Activated CD4-positive, alpha-beta T cell treated with anti-CD3 and anti-CD28 coated beads, Interleukin-2, amount 50 U/mL, for 4 hours (primary cell): ENCODE measurements at places on chromosomes 12 and 14.

DNA sequence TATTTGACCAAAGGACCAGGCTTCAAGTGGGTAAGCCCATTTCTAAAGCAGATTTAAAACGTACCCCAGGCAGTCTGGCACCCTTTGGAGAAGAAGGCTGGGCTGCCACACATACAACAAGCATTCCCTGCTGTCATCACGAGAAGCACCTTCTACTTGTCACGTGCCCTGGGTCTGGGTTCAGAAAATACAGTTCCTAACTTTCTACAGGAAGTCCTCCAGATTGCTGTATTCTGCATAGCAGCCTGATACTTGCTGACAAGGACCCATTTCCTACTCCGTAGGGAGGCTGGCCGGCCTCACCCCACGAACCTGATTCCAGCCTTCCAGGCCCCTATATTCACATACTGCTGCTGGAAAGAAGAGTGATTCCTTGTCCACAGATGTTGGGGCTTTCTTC lies 7.4 kb downstream of the CLMN start:
- no peak for DNase-seq

DNA sequence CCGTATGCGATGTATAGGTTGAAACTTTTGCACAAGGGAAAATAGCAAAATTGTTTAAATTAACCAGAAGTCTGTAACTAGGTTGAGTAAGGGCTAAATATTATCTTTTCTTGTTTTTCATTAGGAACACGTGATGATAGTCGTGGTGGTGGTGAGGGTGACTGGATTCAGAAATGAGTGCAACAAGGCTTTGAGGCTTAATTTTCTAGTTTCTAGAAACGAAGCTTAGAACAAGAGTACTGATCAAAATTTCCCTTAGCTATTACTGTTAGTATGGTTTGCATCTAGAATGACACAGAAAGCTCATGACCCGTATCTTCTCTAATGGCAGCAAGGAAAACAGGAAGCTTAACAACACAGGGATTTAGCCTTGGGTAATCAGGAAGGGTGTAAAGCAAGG lies 7.0 kb downstream of the SLIRP start:
- no peak for DNase-seq

GRCh38 chr12:104998423-104999346 lies 12.6 kb downstream of the NOPCHAP1 start:
- DNase-seq: no peak

GRCh38 chr12:11941606-11942337 lies 129.0 kb upstream of the BCL2L14 start:
- DNase-seq: no peak

- no peak for DNase-seq
Measured at GRCh38 chr12:82937151-82937550, 250.4 kb downstream of the TMTC2 start.

GRCh38 chr12:76284816-76285750 lies 63.1 kb downstream of the BBS10 start:
- DNase-seq: no peak
